ENCODE measurements at places on chromosomes 11 and 22. TPM values are rescaled to one million over a fixed set of nuclear protein-coding genes. Genes with fewer than 3 reads are reported as not detected.

PTDSS2 gene
- total RNA-seq = 19.3 TPM

B3GAT1 gene
- 1.9 TPM for total RNA-seq

MFNG gene
- total RNA-seq = 148 TPM

DNA sequence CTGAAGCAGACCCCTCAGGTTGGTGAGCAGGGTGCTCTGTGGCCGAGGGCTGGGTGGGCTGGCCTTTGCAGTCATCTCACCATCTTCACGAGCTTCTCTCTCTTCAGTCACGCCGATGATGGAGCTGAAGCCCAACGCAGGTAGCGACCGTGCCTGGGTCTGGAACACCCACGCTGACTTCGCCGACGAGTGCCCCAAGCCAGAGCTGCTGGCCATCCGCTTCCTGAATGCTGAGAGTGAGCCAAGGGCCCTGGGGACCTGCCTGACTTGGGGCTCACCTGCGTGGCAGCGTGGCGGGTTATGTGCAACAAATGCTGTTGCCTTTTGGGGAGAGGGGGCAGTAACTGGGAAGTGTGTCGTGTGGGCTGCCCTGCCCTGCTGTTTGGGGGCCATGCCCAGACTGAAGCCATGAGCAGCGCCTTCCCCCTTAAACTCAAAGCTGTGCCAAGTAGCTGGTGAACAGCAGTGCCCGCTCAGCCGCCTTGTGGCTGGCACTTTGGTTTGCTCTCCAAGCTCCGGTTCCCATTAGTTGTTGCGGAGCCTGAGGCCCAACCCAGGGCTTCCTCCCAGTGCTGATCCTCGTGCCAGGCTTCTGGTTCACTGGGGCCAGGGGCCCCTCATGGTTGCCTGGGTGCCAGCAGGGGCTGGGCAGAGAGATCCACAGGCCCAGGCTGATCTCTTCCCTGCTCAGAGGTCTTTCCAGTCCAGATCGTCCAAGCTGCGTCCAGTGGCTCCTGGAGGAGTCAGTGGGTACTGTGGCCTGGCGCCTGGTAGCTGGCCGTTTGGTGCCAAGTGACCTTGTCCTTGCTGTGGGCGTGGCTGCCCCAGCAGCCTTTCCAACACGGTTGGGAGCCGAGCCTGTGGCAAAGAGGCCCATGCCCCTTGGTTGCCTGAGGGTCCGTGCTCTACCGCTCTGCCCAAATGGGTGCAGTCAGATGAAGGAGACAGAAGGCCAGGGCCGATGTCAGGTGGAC is 6.1 kb upstream of the ZDHHC8 start:
- DNase-seq = no peak

CYB5R2 gene
- total RNA-seq = not detected

TCN1 gene
- 1.0 TPM for total RNA-seq

DNA sequence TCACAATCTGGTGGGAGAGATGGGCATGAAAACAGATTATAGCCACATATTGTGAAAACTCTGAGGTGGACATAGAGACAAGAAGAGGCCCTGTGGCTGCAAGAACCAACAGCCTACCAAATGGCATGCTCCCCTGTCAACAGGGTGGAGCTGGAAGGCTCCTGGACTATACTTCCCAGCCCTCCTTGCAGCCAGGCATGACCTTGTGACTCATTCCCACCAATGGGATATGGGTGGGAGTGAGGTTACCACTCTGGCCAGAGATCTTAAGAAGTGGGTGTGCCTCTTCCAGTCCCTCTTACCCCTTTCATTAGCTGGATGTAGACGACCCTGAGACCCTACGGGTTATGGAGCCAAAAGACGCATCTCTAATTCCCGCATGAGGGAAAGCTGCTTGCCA is 126.4 kb upstream of the ZBED5 start:
- DNase-seq = no peak

GRCh38 chr11:110492321-110492685 is 62.6 kb downstream of the FDX1 start:
- no peak for DNase-seq

GRCh38 chr11:98296091-98296880 is 724.5 kb upstream of the CNTN5 start:
- no peak for DNase-seq

DNA sequence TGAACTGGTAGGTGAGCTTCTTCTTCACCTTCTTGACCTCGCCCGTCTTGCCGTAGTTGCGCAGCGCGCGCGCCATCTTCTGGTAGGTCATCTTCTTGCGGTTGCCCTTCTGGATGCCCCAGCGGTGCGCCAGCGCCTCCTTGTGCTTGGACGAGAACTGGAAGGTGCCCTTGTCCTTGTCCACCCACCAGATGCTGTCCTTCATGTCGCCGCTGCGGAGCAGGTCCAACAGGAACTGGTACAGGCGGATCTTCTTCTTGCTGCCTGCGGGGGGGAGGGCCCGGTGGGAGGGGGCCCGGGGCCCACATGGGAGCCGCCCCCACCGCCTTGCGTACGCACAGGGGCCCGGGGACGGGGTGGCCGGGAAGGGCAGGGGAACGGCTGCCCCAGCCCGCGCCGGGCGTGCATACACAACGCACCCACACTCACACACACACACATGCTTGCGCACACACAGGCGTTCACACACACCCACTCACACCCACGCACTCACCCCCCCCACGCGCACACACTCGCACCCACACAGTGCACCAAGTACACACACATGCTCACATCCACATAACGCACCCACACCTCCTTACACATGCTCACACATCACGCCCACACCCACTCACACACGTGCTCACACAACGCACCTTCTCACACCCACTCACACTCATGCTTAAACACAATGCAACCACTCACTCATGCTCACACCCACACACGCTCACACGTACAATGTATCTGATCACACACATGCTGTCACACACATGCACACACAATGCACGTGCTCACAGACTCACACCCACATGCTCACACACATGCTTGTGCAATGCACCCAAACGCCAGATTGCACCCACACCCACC is 3.0 kb upstream of the MYBPC3 start:
- no peak for DNase-seq

RHOG gene
- total RNA-seq = 173 TPM

DNA sequence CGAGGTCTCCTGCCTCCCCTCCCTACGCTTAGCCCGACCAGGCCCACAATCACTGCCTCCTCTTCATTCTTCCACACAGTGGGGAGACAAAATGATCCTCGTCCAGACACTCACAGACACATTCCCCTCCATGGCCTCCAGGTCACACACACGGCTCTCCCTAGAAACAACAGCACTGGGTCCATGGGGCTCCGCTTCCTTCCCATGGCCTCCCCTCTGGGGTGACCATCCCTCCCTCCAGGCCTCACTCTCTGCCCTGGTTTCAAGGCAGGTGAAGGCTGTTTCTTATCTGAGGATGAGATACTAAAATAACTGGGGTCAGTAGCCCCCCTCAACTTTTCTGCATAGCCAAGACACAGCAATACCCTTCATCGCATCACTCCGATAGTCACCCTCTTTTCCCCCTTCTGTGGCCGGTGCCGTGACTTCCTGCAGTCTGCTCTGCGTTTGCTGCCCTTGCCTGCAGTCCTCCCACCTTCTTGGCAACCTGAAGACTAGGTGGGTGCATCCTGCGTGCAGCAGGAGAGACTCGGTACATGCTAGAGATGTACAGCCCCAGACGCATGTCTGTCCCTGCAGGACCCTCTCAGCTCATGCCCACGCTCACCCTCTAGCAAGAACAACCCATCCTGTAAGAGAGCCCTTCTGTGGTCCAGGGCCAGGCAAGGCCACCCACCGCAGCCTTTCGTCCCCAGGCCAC is 55.8 kb downstream of the CD6 start:
- no peak for DNase-seq

- DNase-seq = no peak
Measured at GRCh38 chr11:83682611-83682973, 396.4 kb upstream of the CCDC90B start.

SEC14L6 gene
- total RNA-seq = not detected

DNA sequence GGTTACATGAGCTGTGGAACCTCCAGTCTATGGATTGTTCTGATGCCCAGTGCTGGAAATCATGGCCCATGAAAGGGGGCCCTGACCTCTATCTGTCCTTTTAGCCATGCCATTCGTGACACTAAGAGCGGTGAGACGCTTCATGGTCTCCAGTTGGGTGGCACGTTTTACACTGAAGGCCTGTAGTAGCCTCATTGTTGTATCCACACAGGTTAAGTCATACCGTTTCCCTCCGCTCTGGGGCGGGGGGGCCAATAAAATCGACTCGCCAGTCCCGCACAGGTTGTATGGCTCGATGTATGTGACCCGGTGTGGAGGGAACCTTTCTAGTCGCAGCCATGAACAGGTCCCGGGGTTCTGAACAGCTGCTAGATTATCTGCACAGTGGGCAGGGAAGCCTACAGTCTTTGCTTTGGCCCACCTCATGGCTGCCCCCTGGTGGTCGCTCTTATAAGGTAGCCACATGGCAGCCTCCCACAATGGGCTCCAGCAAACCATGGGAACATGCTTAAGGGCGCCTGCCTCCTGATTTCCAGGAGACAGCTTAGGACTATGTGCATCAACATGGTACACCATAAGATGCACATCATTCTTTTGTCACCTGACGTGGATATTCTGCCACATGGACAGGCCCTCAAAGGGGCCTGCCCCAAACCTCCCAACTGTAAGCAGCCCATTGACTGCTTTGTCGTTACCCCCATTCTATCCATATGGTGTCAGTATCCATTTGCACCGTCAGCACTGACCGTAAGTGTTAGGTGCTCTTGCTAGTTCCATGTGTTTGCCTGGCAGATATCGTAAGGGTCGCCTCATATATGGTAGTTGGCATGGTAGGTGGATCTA is 19.7 kb upstream of the APOL3 start:
- peak; percentile 78 for DNase-seq

- DNase-seq = no peak
Measured at GRCh38 chr22:49118065-49118464, 709.6 kb downstream of the BRD1 start.

CSTPP1 gene
- total RNA-seq = 15.5 TPM

TCP11L1 gene
- 17.0 TPM for total RNA-seq

- peak; percentile 79 for DNase-seq
Measured at GRCh38 chr11:7513234-7514098, at the start of gene PPFIBP2. TSS of gene PPFIBP2 (plus strand) at chr11:7513999. CDS start at chr11:7549476, 35,477 bp downstream.

- no peak for DNase-seq
Measured at GRCh38 chr22:43277987-43278601, 65.1 kb downstream of the SCUBE1 start.

NEFH gene
- total RNA-seq = 0.32 TPM

MRGPRF gene
- total RNA-seq = not detected

DNA sequence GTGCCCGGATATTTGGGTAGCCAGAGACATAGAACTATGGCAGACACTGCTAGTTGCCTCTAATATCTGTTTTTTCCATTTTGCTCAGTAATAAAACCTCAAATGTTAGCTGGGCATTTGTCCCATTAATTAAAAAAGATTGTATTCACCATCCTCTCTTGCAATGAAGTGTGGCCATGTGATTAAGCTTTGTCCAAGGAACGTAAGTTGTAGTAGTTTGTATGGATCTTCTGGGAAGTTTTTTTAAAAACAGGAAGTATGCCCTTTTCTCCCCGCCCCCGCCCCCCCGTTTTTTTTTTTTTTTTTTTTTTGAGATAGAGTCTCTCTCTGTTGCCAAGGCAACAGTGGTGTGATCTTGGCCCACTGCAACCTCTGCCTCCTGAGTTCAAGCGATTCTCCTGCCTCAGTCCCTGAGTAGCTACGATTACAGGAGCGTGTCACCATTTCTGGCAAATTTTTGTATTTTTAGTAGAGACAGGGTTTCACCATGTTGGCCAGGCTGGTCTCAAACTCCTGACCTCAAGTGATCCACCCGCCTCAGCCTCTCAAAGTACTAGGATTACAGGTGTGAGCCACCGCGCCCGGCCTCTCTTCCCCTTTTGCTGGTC is 1.7 kb upstream of the TMEM135 start:
- DNase-seq = no peak

DNA sequence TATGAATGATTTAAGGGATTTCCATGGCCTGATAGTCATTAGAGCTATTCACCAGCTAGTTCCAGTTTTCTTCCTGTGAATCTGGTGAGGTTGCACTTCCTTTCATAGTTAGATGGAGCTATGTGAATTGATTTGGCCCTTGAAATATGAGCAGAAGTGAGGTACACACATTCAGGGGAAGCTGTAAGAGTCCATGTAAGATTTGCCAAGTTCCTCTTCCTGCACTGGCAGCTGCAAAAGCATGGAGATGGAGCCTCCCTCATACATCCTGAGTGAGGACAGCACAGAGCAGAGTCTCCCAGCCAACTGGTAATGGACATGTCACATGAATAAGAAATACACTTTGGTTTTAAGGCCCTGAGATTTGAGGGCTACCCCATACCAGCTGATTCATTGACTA is 111.7 kb downstream of the CD44 start:
- DNase-seq = no peak

SSTR3 gene
- 4.3 TPM for total RNA-seq

GRCh38 chr22:27987557-27987956 is 68.5 kb upstream of the PITPNB start:
- DNase-seq = no peak

DNA sequence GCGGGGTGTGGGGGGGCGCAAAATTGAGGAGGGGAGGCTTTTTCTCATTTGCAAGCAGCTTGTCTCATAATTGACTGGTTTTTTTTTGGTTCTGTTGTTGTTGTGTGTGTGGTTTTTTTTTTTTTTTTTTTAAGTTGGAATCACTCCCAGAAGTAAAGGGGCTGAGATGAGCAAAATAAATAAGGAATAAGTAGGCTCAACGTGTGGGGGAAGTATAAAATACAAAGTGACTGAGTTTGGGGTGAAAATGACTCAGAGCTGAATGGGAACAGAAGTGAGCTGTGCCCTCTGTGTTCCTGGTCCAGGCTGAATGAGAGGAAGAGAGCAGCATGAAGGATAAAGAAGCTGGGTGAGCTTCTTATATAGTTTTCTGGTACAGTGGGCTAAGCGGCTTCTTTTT is 90.0 kb downstream of the GRIK4 start:
- no peak for DNase-seq

GRCh38 chr11:76023236-76024068 is 182.8 kb downstream of the WNT11 start:
- no peak for DNase-seq

- no peak for DNase-seq
Measured at GRCh38 chr11:111999111-111999510, 26.1 kb upstream of the DLAT start.

Data from CD4-positive, CD25-positive, alpha-beta regulatory T cell (primary cell).